ENCODE measurements at places on chromosomes 6 and 20.

DNA sequence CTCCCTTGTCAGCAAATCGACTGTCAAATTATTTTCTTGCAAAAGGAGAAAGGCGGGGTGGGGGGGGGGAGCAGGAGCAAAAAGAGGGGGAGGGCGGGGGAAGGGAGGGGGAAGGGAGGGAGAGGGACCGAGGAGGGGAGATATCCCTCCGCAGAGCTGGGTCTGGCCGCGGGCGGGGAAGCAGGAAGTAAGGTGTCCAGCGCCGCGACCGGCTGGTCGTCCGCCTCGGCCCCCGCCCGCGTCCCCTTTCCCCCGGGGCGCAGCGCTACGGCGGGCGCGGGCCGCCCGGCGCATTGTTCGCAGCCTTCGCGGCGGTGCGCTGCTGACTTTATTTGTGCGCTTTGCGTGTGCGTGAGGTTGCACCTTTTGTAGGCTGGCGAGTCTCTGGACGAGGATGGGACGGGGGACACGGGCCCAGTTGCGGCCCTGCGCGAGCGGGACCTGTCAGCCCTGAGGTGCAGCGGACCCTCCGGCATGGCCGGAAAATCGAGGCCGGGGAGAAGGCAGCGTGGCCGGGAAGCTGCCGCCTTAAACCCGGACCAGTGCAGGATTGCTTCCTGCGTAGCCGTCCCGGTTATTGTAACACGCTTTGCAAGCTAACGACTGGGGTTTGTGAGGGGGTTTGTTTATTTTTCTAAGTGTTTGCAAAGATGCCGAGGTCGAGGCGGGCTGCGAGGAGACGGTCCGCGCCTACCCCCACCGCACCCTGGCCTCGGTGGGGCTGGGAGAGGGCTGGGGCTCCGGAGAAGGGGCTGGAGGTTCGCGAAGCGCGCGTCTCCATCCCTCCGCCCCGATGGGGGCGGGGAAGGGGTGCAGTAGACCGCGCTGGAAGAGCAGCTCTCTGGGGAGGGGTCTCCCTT is 675 bp upstream of the TRERF1 start:
- peak; percentile 31 for DNase-seq

DNA sequence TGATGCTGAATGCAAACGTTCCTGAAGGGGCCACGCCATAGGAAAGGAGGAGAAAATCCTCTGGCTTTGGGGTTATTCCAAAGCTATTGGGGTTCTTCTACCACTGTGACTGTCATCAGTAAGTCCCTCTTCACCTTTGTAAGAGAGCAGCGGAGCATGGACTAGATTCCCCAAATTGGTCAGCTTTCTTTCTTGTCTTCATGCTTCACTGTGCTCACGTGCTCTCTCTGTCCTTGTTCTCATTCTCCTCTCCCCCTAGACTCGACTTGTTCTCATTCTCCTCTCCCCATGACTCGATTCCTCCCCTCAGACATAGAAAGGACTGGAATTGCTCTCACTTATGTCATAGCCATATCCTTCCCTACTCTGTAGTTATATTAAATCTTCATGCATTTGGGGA is 54.8 kb upstream of the ADGRG6 start:
- no peak for DNase-seq

DNA sequence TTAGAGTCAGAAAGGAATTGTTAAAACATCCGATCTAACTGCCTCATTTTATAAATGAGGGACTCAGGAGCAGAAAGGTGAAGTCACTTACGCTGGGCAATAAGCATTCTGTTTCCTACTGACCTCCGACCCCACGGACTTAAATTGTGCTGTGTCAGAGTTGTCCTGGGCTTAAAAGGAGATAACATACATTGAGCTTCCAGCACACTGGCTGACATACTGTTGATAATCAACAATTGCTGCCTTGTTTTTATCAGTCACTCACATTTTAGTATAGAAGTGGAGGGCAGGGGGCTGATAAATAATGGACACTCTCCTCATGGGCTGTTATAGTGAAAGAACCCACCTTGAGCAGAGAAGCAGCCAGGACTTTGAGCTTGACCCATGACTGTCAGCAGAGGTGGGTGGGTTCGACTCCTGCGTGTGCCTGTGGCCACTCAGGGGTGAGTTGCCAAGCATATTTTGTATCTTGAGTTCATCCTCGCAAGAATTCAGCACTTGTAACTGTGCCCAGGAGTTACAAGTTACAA is 166.5 kb upstream of the JARID2 start:
- DNase-seq, result no peak

GRCh38 chr20:1896484-1897258 is 1.5 kb downstream of the SIRPA start:
- no peak for DNase-seq
